Stimulated activated naive CD8-positive, alpha-beta T cell treated with anti-CD3 and anti-CD28 coated beads, Interleukin-15, amount 100 ng/mL, for 72 hours (primary cell): ENCODE measurements at places on chromosomes 2 and 18.

- DNase-seq = no peak
Measured at GRCh38 chr2:127704641-127705390, 3.5 kb downstream of the SFT2D3 start.

DNA sequence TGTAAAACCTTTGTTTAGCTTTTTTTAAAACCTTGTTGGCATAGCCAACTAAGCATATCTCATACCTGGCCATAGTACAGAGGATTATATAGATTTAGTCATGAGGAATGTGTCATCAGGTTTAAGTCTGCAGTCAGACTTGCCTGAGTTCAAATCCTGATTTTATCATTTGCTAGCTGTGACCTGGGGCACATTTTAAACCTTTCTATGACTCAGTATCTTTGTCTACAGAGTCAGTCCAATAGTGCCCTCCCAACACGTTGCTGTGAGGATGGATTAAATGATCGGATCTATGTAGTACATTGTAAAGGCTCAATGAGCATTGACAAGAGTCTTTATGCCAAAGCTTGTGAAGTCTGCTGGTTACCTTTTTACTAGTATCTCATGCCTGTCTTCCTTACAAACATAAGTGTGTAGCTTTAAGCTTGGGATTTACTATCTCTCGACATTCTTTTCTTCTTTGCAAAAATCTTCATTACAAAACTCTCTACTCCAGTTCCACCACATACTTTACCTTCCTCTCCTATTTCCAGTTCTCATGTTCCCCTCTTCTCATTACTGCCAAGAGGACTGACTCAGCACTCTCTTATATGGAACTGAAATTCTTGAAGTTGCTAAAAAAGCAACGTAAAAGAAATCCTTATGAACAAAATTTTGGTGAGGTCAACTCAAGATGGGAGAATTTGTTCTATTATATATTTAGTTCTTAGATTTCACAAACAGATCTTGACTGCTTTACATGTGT is 68.1 kb upstream of the RBMS1 start:
- DNase-seq = no peak

DNA sequence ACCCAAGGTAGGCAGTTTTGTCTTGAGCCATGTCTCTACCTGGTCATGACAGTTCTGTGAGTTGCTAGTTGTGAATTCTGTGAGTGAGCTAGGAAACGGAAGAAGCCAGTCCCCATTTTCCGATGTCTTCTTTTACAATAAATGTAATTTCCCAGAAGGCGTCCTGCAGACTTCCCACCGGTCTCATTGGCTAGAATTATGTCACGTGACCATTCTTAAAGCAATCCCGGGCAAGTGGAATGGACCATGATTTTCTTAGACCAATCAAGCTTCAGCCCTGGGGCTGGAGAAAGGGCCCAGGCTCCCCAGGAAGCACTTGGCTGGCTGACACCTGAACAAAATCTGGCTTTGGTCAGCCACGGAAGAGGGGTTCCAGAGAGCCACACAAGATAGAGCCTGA is 10.6 kb downstream of the TMEM178A start:
- DNase-seq = no peak

- no peak for DNase-seq
Measured at GRCh38 chr2:81876624-81877023, 1572.1 kb upstream of the LRRTM1 start.

- DNase-seq = no peak
Measured at GRCh38 chr2:186594001-186594722, 4.3 kb downstream of the ITGAV start.

DNA sequence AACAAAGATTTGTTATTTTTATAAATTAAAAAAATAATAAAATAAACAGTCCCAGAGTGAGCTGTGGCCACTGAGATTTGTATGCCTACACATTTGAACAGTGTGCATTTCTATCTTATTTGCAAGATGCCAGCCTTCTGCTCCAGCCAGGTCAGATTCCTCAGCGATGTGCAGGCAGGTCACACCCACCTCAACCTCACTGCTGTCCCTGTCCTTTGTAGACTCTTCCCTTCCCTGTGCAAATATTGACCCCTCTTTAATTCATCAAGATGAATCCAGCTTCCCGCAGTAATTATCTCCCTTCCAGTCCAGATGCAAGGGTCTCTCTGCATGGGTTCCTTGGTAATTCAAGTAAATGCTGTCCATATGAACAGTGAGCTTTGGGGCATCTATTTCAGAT is 256.2 kb downstream of the PIEZO2 start:
- DNase-seq = no peak

GRCh38 chr2:106563195-106563594 is 76.0 kb downstream of the CD8B2 start:
- DNase-seq = no peak

DNA sequence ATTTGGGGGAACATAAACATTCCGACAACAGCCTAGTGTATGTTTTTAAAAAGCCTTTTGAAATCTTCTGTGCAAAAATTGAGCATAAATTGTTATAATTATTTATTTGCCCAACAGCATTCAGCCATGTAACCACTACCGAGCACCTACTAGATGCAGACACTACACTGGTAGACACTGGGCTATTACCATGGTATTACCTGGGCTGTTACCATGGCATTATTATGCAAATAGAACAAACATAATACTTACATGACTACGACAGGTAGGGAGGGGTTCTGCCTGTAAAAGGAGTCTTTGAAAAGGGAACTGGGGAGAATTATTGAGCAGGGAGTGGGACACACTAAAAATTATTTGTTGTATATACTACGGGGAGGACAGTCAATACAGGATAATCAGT is 116.4 kb downstream of the MREG start:
- DNase-seq = no peak

GRCh38 chr2:41865263-41865662 is 182.6 kb upstream of the PKDCC start:
- DNase-seq = no peak

DNA sequence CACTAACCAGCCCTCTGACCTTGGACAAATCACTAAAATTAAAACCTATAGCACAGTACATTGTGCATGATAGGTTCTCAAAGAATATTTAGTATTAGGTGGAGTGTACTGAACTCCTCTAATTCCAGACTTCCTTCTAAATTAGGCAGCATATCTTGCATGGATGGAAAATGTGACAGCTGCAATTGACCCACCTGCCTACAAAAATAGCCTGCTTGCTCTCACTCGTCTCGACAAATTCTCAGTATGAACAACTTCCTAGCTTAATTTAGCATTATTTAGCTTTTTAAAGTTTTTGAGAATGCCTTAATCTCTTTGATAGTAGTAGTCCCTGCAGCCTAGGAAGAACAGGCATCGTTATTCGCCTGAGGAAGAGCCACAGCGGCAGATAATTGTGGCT is 482.0 kb downstream of the PIK3C3 start:
- no peak for DNase-seq

- no peak for DNase-seq
Measured at GRCh38 chr2:21263622-21264021, 139.9 kb downstream of the TDRD15 start.

DNA sequence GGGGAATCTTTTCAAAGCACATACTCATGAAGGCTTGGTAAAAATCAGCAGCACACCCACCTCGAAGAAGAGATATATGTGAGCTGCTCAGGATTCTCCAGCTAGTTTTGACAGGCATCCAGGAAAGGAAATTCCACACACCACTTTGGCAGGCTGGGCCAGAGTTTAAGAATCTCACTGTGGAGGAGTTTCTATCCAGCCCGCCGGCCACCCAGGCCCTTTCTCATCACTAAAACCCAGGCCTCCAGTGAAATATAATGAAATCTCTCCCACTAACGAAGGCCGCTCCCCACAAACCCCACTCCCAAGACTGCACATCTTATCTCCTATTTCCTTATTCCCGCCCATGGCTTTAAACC is 202.0 kb downstream of the GLI2 start:
- no peak for DNase-seq

DNA sequence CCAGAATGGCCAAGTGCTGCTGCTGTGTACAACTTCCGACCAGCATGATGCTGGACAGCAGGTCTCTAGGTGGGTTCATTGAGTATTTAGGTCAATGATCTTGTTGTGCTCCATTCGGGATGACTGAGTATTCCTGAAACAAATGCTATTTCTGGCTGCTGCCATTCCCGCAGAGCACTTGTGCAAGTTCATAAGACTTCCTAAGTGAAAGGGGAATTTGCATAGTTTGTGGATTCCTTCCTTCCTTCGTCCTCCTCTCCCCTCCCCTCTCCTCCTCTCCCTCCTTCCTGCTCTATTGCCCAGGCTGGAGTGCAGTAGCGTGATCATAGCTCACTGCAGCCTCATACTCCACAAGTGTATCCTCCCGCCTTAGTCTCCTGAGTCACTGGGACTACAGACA is 40.4 kb downstream of the LDLRAD4 start:
- no peak for DNase-seq

DNA sequence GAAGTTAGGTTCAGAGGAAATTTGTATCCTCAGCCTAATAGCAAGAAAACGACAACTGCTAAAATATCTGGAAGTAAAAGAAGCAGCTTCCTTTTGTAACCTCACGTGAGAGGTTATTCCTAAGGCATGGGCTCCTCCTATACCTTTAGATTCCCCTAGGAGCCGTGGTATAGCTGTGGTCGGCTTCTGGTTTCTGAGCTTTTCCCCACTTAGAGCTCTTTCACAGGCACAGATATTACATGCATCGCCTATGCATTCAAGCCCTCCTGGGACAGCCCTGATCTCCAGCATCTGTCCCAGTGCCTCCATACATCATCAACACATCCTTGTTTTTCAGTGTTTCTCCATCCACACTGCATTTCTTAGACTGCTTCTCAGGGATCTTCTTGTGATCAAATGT is 289.0 kb downstream of the ALPK2 start:
- DNase-seq = no peak
